Left lung (tissue), 14 donors: ENCODE measurements at places on chromosomes 7 and 10. TPM values are rescaled to one million over a fixed set of nuclear protein-coding genes. Genes with fewer than 3 reads are reported as not detected.

DNA sequence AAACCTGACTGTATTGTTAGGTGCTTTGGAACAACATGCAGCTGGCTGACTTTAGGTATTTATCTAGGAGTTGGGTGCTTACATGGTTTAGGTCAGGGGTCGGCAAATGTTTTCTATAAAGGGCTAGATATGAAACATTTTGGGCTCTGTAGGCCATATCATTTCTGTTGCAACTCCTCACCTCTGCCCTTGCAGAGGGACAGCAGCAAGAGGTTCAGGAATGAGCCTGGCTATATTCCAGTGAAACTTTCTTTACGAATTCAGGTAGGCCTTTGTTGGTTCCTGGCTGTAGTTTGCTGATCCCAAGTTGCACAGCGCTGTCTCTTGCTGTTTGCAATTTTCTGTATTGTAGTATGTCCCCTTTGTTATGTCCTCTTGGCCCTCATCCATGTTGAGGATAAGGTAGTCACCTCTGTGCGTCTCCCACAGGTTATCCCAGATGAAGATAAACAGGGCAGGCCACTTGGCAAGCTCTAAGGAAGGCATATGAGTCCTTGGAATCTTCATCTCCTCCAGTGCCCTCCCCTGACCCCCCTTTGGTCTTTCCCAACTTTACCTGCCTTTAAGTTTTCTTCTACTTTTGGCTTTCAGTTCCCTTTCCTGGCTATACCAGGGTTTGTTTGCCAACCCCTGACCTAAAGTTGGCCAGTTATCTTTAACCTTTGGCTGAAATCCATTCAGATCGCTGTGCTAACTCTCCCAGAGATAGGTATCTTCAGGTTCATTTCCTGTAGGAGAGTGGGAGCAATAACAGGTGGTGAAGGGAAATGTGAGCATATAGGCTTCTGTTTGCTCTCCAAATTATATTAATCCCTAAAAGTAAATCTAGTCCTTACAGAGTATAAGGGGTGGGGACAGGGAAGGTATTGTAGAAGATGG, 36.1 kb downstream of the SGPL1 start:
- H3K27ac ChIP-seq = no peak overlapping the region
- no peaks in the 10 kb centered on the region for H3K4me1 ChIP-seq
- H3K36me3 ChIP-seq = peaks cover 40% of the 10 kb centered on the region
- H3K27me3 ChIP-seq = no peaks in the 10 kb centered on the region

Gene TAC1
- total RNA-seq = not detected

DNA sequence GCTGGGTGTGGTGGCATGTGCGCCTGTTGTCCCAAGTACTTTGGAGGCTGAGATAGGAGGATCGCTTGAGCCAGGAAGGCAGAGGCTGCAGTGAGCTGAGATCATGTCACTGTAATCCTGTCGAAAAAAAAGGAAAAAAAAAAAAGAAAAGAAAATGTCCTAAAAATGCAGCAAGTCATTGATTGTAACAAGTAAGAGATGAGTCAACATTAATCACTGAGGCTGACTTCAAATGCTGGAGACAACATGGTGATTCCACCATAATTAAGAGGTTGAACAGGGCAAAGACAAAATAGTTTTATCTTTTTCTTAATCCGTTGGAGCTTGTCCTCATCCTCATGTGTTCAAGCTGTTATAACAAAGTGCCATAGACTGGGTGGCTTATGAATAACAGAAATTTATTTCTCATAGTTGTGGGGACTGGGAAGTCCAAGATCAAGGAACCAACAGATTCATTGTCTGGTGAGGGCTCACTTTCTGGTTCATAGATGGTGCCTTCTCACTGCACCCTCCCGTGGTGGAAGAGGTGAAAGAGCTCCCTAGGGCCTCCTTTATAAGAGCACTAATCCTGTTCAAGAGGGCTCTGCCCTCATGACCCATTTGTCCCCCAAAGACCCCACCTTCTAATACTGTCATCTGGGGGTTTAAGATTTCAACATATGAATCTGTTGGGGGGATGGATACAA, 60.3 kb downstream of the TBXAS1 start:
- DNase-seq = no peak
- no peaks in the 10 kb centered on the region for H3K4me1 ChIP-seq

DNA sequence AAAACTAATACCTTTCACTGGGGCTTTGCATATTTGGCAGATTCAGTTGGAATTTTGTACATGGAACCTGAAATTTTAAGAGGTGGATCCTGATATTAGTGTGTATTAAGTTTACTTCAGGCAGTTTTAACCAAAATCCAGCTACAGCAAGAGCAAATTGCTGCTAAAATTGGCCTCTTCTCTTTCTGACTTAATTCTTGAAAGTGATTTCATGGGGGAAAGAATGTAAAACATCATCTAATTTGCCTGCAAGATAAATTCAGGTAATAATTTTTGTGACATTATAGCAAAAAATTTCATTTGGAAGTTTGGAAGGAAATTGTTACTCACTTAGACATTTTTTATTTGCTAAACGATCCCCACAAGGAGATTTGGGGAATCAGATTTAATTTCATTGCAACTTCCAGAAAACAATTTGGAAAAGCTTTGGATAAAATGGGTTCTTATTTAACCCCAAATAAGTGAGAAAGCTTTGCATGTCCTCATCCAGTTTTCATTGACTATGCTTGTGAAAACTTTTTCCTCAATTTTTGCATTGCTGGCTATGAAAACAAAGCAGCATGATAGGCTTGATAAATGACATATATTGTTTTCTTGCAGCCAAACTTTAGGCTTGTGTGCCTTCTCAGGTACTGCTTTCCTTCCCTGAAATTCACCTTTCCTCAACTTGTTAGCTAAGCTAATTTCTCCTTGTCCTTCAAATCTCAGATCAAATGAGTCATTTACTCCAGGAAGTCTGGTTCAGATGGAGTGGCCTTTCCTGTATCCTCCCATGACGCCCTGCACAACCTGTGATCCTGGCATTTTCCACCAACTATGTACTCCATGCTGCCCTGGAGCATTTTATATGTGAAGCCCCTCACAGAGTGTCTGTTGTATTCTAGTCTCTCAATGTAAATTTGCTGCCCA, 27.4 kb upstream of the ZNF438 start:
- H3K4me1 ChIP-seq = peaks cover 8% of the 10 kb centered on the region
- no peak overlapping the region for H3K4me3 ChIP-seq
- H3K36me3 ChIP-seq = no peaks in the 10 kb centered on the region
- H3K27me3 ChIP-seq = no peaks in the 10 kb centered on the region

DNA sequence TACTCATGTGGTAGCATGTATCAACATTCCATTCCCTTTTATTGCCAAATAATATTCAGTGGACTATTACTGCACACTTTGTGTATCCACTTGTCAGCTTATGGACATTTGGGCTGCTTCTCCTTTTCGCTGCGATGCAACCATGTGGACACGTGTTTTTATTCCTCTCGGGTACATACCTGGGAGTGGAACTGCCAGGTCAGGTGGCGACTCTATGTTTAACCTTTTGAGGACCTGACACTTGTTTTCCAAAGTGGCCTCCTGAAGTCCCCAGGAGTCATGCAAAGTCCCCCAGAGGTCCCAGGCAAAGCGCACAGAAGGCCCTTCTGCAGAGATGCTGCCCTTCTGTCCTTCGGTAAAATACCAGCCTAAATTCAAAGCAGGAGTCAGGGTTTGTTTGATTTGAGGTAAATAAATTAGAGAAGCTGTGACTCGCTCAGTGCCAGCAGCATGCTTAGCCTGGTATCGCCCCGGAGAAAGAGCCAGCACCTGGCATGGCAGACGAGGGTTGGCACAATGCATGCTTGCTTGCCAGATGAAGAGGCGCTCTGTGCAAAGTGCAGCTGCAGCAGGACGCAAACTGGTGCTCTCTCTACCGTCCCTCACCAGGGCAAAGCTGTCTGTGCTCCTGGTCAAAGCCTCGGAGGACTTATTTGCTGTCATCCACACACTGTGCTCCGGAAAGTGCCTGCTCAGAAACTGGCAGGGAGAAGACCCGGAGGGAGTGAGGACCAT, 37.8 kb downstream of the HIPK2 start:
- DNase-seq = no peak
- no peak overlapping the region for H3K4me3 ChIP-seq
- H3K27me3 ChIP-seq = no peaks in the 10 kb centered on the region
- H3K27ac ChIP-seq = peak overlapping the region; percentile 21

Gene PAPOLB
- total RNA-seq = 0.17 TPM

Gene GNAT3
- total RNA-seq = not detected

Gene PI4K2A
- total RNA-seq = 25.8 TPM
